ENCODE measurements at places on chromosomes 12 and 14. TPM values are rescaled to one million over a fixed set of nuclear protein-coding genes. Genes with fewer than 3 reads are reported as not detected.
A peak's percentile ranks its signal among the peaks of the same experiment; 100 is the strongest.

The SALL2 gene
- 5.3 TPM for total RNA-seq

DNA sequence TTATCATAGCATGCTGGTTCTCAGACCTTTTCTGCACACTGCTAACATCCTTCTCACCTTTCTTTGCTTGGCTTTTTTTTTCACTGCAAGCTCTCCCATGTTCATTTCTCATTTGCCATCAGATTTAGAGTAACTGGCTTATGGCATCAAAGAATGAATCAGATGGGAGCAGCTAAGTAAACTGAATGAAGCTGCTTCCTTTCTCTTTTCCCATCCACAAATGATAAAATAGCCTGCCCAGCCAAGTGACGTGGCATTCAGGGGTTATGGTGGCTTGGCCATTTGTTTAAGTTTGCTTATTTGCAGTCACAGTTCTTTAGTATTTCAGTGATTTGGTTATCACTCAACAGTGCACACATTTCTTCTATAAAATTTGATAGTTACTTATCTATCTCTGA lies 708.6 kb downstream of the DIO2 start:
- no peak overlapping the region for H3K27ac ChIP-seq
- no peak overlapping the region for H3K4me3 ChIP-seq
- DNase-seq: no peak
- H3K4me1 ChIP-seq: no peaks in the 10 kb centered on the region
- H3K27me3 ChIP-seq: no peaks in the 10 kb centered on the region

The KLRC3 gene
- not detected for total RNA-seq

- peak overlapping the region; percentile 98 for H3K27ac ChIP-seq
- no peaks in the 10 kb centered on the region for H3K27me3 ChIP-seq
- H3K4me3 ChIP-seq: peak overlapping the region; percentile 35
- H3K36me3 ChIP-seq: no peaks in the 10 kb centered on the region
Observed at GRCh38 chr12:101697930-101698799, 725 bp downstream of the CHPT1 start.

DNA sequence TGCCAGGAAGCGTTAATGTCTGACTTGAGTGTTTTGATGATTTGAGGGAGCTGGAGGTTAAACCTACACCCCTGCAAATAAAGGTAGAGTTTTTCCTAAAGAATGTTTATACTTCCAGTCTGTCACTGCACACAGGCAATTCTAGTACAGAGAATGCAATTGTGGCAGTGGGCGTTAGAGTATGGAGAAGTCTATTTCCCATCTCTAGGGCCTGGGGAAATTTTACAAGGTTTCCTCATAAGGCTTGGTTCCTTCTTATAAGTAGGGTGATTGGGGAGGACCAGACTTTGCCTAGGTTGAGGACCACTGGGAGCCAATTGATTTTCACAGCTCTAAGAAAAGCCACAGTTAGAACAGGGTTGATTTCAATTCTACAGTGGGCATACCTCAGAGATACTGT lies 44.3 kb downstream of the IFNG start:
- H3K36me3 ChIP-seq: no peaks in the 10 kb centered on the region
- DNase-seq: no peak
- H3K4me1 ChIP-seq: no peaks in the 10 kb centered on the region
- H3K27ac ChIP-seq: no peak overlapping the region

DNA sequence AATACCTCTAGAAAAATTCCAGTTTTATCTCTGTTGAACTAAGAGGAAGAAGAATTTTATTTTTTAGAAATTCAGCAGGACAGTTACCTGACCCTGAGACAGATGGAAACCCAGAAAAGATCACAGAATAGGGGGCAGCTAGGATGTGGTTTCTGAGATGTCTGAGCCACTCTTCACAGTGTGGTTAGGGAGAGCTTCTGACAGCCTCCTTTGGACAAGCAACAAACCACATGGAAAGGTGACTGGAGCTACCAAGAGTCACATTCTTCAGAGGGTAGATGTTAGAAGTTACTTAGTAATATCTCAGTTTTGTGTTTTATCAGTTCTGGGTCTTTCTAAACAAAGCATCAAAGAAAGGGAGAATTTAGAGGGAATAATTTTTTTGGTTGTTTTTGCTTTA lies 117.3 kb upstream of the NAP1L1 start:
- H3K36me3 ChIP-seq: no peaks in the 10 kb centered on the region
- no peak overlapping the region for H3K4me3 ChIP-seq
- H3K4me1 ChIP-seq: no peaks in the 10 kb centered on the region
- H3K27me3 ChIP-seq: no peaks in the 10 kb centered on the region
- no peak overlapping the region for H3K27ac ChIP-seq

- H3K4me1 ChIP-seq: peaks cover 9% of the 10 kb centered on the region
- no peak overlapping the region for H3K4me3 ChIP-seq
- peak; percentile 59 for DNase-seq
- no peaks in the 10 kb centered on the region for H3K36me3 ChIP-seq
- no peak overlapping the region for H3K27ac ChIP-seq
- H3K27me3 ChIP-seq: peaks cover 48% of the 10 kb centered on the region
Observed at GRCh38 chr12:6697584-6698351, 2.8 kb downstream of the PIANP start.

DNA sequence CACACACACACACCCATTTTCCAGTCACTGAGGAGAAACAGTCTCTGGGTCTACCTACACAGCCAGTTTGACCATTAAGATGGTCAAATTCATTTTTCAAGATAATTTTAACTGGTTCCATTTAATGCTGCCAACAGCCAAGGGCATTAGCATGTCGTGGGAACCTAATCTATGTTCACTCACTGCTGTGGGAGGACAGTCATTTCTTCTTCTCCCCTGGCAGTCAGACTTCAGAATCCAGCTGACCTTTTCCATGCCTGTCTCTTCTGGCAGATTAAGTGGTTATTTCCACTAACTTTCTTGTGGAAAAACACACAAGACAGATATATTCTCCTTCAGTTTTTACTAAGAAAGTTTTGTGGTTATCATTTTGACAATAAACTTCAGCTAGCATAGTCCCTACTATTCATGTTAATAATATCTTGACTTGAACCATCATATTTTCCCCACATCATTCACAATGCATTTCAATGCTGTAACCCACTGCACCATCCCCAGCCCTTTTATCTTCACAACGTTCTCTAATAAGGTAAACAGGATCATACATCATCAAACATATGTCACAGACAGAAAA lies 82.2 kb downstream of the DAD1 start:
- H3K4me1 ChIP-seq: no peaks in the 10 kb centered on the region
- DNase-seq: no peak
- H3K27ac ChIP-seq: no peak overlapping the region
- no peak overlapping the region for H3K4me3 ChIP-seq
- H3K36me3 ChIP-seq: no peaks in the 10 kb centered on the region

The ZFP36L1 gene
- 201 TPM for total RNA-seq

The CLEC4D gene
- total RNA-seq: not detected

The NEUROD4 gene
- 1.1 TPM for total RNA-seq

- H3K27ac ChIP-seq: no peak overlapping the region
- DNase-seq: no peak
- H3K4me3 ChIP-seq: no peak overlapping the region
- H3K4me1 ChIP-seq: no peaks in the 10 kb centered on the region
- no peaks in the 10 kb centered on the region for H3K27me3 ChIP-seq
Observed at GRCh38 chr12:77594366-77594765, 236.3 kb upstream of the NAV3 start.

DNA sequence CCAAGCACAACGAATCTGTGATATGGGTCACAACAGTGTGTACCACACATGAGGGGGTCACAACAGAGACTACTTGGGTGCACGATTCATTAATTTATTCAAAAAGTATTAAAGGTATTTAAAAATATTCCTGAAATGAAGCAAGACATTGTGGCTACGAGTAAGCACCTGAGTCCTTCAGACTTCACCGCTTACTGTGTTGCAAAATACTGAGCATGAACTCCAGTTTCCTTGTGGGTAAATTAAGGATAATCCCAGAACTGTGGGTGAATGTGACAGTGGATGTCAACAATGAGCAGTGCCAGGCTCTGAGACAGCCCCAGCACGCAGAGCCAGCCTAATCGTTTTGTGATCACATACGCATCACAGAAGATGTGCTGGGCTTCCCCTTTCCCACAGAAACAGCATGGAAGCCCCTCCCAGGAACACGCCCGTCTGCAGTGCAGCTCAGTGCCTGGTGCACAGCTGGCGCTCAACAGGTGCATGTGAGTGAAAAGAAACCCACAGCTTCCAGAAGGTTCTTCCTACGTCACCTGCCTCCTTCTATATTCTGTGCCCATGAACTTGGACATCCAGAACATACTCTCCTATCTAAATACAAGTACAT lies 29.1 kb downstream of the CDC42BPB start:
- no peak overlapping the region for H3K4me3 ChIP-seq
- DNase-seq: no peak
- no peaks in the 10 kb centered on the region for H3K36me3 ChIP-seq
- no peak overlapping the region for H3K27ac ChIP-seq
- no peaks in the 10 kb centered on the region for H3K4me1 ChIP-seq

The TMEM30B gene
- 4.1 TPM for total RNA-seq

- no peak overlapping the region for H3K27ac ChIP-seq
- no peak for DNase-seq
- no peaks in the 10 kb centered on the region for H3K27me3 ChIP-seq
- H3K4me1 ChIP-seq: peaks cover 18% of the 10 kb centered on the region
- no peaks in the 10 kb centered on the region for H3K36me3 ChIP-seq
- peak overlapping the region; percentile 38 for H3K4me3 ChIP-seq
Observed at GRCh38 chr12:31370531-31371255, 44.7 kb upstream of the SINHCAF start.

The LRTM2 gene
- not detected for total RNA-seq

DNA sequence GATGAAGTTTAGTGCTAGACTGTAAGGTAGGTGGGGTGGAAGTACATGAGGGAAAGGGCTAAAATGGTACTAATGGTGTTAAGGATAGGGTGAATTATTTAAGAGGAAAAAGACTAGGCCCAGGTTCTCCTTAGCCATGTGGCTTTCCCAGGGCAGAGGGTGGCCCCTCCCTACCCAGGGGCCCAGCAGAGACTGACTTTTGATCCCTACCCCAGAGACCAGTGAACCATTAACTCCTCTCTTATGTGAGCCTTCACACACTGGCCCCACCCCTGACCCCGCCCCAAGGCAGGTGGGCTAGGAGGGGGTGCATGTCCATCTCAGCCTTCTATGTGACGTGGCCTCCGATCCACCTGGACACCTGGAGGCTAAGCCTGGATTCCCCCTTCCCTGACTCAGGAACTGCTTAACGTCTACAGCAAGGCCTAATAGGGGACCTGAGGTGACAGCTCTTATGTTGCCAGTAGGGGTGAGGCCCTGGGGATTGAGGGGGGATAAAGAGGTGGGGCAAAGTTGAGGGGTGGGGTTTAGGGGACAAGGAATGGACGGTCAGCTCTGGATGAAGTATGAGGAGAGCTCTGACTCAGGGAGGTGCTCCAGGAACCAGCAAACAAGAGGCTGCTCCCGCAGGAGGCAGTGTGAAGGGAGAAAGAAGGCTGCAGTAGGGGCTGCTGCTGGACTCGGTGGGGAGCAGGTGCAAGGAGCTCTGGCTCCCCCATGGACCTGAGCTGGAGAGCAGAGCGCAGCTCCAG lies 757 bp downstream of the SLC39A5 start:
- H3K27me3 ChIP-seq: no peaks in the 10 kb centered on the region
- no peaks in the 10 kb centered on the region for H3K36me3 ChIP-seq
- no peaks in the 10 kb centered on the region for H3K4me1 ChIP-seq
- no peak overlapping the region for H3K27ac ChIP-seq
- DNase-seq: no peak

The GALNT8 gene
- not detected for total RNA-seq

Measured in adrenal gland (tissue), 19 donors.